ENCODE measurements at places on chromosomes 7 and 10.
A peak's percentile ranks its signal among the peaks of the same experiment; 100 is the strongest.

DNA sequence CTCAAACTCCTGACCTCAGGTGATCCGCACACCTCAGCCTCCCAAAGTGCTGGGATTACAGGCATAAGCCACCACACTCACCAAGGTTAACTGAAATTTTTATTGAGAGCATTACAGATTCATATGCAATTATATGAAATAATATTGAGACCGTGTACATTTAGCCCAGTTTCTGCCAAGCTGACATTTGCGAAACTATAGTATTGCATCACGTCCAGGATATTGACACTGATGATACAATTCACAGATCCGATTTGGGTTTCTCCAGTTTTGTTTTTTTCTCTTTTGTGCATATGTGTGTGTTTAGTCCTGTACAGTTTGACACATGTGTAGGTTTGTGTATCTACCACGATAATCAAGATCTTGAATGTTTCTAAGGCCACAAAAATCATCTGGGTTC lies 627.9 kb upstream of the FOXK1 start:
- no peak for DNase-seq

GRCh38 chr7:67588631-67589030 lies 592.0 kb downstream of the TYW1 start:
- DNase-seq = peak; percentile 58

DNA sequence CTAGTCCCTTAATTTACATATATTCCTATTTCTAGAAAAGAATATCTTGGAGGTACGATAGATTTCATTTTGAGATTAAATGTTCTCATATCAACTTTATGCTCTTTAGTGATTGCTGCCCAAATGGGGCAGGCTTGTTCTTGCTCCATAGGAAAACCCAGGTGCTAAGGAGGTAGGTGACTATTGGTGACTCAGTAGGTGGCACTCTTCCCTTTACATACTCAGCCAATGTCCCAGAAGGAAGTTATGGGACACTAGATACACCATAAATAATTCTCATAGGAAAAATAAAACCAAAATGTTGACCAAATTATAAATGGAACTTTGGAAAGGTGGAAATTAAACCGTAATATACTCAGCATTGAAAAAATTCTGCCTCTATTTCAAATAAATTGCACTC lies 4.0 kb downstream of the SKAP2 start:
- no peak for DNase-seq

DNA sequence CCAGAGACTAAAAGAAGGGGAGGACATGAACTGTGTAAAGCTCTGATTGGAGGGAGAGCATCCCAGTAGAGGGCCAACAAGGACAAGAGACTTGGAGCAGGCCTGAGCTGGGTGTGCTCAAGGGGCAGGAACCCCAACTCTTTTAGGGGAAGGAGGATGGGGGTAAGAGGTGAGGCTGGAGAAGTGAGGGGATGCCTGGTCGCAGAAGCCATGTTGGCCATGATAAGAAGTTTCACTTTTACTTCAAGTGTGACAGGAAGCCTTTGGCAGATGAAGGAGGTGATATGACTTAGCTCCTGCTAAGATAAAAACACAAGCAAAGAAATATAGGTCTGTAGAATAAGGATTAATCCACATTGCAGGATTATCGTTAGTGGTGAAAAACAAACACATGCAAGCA lies 208.3 kb downstream of the JAZF1 start:
- no peak for DNase-seq
